ENCODE measurements at places on chromosomes 6 and 20.

DNA sequence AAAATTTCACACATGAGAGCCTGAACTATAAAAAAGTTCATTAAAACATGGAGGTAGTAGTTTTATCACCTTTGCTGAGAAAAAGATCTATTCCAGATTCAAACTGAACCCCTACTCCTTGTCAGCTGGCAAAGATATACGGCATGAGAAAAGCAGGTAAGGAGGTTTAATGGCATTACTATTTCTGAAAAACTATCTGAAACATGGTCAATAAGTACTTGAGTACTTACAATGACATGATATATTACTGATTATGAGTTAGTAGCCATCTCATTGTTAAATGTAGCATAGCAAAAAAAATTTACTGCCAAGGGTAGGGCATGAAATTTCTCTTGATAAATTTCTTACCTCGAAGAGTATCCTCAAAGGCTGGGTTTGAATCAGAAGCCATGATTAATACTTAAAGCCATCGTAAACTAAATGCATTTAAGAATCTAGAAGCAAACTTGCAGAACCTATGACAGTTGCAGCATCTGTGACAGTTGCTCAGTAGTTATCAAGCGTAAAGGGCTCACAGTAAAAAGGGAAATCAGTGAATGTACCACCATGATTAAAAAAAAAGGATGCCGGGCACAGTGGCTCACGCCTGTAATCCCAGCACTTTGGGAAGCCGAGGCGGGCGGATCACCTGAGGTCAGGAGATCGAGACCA lies 8.7 kb downstream of the SLC17A5 start:
- no peak for DNase-seq

DNA sequence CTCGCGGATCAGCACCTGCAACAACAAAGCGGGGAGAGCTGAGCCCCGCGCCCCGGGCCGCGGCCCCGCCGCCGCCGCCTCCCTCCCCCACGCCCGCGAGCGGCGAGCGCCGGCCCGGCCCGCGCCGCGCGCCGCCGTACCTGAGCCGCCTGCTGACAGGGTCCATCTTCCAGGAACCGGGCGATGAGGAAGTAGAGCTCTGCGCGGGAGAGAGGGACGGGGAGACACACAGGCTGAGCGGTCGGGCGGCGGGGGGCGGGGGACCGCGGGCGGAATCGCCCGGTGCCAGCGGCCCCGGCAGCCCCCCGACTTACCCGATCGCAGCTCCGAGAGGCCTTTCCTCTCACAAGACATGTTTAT lies 359 bp downstream of the PHIP start:
- DNase-seq = peak; percentile 25

GRCh38 chr6:31622684-31623091 lies 2.2 kb downstream of the PRRC2A start:
- DNase-seq = no peak

- DNase-seq = no peak
Observed at GRCh38 chr6:3568396-3569082, 111.7 kb upstream of the SLC22A23 start.

DNA sequence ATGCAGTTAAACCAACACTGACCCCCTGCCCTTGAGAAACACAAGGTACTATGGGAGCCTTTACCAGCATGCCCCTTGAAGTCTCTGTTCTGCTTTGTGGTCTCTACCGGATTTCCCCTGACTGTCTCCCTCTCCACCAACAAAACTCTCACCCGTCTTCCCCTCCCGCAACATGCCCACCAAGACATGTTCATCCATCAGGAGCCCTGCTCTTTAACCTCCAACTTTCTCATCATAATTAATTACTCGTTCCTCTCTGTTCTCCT lies 1.1 kb downstream of the ZNF165 start:
- peak; percentile 29 for DNase-seq

DNA sequence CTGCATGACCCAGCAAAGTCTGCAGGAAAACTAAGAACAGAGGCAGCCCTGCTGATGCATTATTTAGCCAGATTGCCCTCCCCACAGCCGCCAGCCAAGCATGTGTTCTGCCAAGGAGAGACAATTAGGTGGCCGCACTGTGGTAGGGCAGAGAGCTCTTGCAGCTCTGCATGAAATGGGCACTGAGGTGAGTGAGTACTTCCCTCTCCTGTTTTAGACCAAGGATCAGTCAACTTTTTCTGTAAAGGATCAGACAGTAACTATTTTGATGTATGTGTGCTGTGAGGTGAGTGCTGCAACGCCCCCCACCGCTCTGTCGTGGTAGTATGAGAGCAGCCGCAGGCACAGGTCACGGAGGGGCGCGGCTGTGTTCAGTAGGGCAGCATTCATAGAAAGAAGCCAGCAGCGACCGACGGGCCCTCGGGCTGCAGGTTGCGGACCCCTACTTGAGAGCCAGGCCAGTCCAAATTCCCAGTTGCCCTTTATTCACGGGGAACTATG lies 23.8 kb upstream of the FAM50B start:
- no peak for DNase-seq

DNA sequence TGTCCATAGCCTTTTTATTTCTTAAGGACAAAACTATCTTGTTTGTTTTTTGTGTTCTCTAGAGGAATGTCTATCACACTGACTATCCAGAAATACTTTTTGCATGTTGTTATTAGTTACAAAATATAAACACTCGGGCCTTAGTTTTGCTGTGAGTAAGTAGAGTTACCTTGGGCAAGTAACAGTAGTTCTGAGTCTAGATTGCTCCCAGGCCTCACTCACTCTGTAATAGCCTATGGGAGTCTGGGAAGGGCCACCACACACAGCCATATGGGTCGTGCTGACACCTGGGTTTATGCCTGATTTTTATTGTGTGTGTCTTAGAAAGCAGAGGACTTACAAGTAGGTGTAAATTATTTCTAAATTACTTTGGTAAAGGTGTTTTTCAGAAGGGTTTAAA lies 185.8 kb downstream of the TMEM242 start:
- no peak for DNase-seq

- DNase-seq = no peak
Observed at GRCh38 chr6:7879980-7880717, 30.4 kb downstream of the TXNDC5 start.

DNA sequence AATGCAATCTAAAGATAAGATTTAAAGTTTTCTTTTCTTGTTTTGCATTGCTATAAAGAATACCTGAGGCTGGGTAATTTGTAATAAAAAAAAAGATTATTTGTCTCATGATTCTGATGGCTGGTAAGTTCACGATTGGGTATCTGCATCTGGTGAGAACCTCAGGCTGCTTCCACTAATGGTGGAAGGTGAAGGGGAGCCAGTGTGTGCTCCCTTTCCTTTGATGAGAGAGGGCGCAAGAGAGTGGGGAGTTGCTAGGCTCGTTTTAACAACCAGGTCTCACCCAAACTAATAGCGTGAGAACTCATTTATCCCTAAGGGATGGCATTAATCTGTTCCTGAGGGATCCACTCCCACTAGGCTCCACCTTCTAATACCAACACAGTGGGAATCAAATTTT lies 353.2 kb downstream of the BTBD3 start:
- no peak for DNase-seq

DNA sequence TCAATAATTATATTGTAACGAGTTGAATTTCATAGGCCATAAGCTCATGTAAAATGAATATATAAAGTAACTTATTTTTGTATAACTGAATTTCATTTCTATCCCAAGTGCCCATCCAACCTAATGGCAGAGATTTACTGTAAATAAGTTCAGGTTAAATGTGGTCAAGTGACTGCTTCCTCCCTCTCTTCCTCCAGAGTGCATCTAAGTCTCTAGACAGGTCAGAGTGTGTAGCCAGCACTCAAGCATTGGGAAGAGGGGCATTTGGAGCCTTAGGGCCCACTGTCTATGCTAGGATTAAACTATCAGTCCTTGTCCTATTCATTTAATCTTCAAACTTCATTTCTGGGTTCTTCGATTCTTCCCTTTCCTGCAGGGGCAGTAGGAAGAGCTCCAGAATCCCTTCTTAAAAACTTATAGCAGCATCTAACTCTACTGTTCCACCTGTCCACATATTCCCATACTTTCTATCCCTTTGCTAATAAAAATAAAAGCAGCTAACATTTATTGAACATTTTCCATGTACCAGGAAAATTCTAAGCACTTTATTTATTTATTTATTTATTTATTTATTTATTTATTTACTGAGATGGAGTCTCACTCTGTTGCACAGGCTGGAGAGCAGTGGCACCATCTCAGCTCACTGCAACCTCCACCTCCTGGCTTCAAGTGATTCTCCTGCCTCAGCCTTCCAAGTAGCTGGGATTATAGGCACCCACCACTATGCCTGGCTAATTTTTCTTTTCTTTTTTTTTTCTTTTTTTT lies 36.1 kb upstream of the TOP1 start:
- DNase-seq = no peak

DNA sequence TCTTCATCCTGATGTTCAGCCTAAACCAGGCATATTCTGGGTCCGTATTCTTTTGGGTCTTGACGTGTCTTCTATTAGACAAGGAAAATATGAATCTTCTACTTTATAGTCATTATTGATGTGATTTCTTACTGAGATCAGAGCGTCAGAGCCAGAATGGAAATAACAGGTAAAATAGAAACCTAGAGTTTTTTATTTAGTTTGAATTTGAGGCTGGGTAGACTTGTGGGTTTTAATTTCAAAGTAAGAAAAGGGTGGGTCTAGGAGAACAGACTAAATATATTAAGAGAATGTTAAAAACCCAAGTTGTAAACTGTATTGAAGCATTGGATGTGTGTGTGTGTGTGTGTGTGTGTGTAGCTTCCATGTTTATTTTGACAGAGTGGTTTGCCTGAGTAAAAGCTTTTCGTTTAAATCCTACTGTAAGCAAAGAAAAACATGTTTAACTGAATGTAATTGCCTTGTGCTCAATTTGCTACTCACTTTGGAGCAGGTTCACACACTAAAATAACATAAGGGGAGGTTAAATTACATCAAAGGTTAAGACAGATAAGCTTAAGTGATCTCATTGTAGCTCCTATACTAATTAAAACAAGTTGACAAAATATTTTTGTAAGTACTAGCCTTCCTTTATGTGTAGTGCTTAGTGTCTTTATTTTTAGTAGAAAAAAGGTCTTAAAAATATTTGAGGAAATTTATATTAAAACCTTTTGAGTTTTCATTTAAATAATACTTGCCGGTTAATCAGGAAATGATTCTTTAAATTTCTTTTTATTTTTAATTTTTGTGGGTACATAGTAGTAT lies 17.4 kb downstream of the HECA start:
- no peak for DNase-seq

DNA sequence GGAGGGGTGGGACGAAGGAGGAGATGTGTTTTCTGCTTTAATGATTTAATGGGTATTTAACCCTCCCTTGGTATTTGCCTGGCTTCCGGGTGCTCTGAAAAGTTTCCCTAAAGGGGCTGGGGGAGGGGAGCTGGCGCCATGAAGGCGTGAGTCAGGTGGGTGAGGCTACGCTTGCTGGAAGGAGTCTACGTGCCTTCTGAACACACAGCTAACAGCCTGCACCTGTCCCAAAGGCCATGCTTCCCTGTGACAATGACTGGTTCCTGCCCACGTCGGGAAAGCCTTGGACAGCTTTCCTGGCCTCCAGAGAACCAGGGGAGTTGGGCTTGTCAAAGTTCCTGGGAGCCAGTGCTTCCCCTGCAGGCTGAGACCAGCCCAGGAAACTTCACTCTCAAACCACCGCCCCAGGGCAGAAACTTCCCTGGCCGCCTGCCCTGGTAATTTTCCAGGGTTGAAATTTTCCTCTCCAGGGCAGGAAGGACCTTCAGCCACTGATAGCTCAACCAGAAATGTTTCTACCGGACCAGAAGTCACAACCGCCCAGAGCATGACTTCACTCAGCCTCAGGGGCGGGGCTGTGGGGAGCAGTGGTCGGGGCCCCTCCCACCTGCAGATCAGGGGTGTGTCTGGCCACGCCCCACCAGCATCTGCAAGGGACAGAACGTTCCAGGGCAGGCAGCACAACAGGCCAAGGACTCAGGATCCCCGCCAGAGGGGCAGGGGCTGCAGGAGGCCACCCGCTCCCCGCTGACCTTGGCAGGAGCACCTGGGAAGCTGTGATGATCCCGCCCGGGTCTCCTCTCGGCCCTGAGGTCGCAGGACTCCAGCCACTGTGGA lies 18.6 kb upstream of the SLCO4A1 start:
- DNase-seq = peak; percentile 64

- no peak for DNase-seq
Observed at GRCh38 chr6:85394853-85395538, 54.9 kb upstream of the NT5E start.

- no peak for DNase-seq
Observed at GRCh38 chr20:10576411-10577090, 97.2 kb downstream of the JAG1 start.

DNA sequence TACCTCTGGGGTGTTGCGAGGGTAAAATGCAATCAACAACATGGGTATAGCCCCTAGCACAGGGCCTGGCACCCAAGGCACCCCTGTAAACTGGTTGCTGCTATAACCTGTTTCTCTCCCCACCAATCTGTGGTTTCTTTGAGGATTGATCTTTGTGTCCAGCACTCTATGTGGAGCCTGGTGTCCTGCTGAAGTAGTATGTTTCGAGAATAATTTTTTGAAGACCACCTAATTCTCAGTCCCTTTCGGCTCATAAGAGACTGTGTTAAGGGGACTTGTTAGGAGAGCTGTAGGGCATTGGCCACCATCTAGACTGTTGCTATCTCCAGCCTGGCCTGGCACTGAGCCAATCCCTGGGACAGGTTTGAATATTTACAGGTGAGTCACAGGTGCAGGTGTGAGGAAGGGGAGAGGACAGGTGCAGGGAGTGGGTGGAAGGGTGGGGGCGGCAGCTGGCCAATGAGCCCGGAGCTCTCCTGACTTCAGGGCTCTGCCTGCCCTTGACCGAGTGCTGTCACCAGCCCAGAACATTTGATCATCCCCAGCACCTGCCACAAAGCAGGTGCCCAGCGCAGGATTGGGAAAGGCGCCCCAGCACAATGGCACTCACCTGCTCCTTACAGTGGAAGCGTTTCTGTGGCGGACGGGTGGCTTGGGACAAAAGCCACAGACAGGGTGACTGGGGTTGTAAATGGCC lies 8.1 kb upstream of the C20orf144 start:
- DNase-seq = no peak

DNA sequence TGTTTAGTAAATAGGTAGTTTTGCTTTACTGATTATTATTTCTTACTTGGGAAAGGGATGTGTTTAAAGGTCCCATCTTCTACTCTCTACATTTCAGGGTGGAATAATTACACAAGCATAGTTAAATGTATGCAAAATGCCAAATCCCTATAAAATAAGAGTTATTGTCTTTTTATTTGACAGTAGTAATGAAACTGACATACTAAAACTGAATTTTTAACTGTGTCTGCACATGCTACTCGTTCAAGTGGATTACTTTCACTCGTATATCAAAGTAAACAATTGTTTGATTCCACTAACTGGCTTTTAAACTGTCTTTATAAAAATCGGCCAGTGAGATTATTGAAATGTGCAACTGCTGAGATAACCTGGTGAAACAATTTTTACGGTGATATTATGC lies 602.9 kb upstream of the ADGRB3 start:
- DNase-seq = no peak

- no peak for DNase-seq
Observed at GRCh38 chr6:43845646-43846045, 75.6 kb downstream of the VEGFA start.

DNA sequence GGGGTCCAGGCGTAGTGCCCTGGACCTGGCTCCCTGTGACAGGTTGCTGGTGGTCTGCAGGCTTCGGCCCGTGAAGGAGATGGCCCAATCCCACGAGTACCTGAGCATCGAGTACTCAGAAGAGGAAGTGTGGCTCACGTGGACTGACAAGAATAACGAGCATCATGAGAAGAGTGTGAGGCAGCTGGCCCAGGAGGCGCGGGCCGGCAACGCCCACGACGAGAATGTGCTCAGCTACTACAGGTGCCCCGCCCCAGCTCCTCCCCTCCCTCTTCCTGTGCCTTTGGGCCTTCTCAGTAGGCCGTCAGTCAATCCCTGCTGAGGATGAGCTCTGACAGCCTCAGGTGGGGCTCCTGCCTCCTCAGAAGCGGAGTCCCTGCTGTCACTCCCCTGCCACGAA lies 42.6 kb downstream of the UQCC2 start:
- peak; percentile 59 for DNase-seq

Data from T follicular helper cell (primary cell).